Activated CD4-positive, alpha-beta T cell treated with anti-CD3 and anti-CD28 coated beads for 48 hours (primary cell): ENCODE measurements at places on chromosomes 12 and 14.

GRCh38 chr14:38824706-38825105, 278.3 kb downstream of the SEC23A start:
- DNase-seq: no peak

DNA sequence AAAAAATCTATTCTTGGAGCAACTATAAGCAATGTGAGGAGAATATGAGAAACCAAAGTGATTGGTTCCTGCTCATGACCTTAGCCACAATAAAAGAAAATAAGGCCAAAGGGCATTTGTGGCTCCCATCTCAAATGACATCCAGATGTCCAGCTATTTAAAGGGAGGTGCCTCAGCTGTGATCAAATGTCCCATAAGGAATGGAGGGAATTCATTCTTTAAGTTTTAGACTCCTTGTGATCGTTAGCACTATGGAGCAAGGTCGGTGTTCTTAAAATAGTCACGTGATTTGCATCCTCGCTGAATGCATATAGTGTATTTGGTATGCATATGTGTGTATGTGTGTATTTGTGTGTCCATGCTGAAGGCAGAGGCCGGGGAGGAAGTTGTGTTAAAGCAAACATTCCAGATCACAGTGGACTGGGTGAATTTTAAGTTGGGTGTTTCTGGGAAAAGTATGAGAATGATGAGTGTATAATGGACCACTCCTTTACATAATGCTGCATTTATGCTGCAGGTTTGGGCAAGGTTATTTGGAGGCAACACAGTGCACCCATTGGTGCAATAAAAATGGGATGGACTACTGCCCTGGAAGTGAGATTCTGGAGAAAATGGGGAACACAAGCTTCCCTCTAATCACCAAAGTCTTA, 5.6 kb upstream of the E2F7 start:
- no peak for DNase-seq

- no peak for DNase-seq
These were observed 189.0 kb upstream of the FRMD6 start for GRCh38 chr14:51462706-51463105.

DNA sequence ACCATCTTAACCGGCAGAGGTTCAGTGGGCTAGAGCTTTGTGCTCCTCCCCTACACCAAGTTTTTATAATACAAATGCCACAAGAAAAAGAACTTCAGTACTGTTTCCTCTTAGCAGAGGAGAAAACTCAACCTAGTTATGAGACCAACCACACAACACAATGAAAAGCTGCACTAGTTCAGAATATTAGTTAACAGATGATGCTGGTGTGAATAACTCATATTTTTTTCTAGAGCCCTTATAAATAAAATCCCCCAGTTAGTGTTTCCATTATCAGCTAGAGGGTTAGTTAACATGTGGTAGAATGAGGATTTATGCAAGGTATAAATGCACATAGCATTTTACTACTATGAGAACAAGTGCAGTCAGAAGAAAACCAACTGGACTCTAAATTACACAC, 61.9 kb upstream of the AMN1 start:
- no peak for DNase-seq

DNA sequence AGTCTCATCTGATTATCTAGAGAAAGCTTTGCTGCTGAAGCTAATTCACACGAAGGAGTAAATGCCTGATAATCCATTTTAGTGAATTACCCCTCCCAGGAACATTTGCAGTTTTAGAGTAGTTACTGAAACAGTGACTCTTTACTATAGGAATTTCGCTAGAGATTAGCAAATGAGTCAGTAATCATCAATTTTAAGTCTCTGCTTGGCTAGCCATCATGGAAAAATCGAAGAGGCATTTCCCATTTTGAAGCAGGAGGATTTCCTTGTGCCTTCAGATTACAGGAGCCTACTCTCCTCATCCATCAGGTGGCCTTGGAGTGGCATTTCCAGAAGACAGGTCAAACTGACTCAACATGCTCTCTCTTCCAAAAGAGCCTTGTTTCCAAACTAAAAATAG, 154.5 kb downstream of the EGLN3 start:
- no peak for DNase-seq

- no peak for DNase-seq
These were observed 1071.1 kb upstream of the FLRT2 start for GRCh38 chr14:84458881-84459280.

- peak; percentile 41 for DNase-seq
These were observed 75.2 kb upstream of the DNM1L start for GRCh38 chr12:32603858-32604257.

DNA sequence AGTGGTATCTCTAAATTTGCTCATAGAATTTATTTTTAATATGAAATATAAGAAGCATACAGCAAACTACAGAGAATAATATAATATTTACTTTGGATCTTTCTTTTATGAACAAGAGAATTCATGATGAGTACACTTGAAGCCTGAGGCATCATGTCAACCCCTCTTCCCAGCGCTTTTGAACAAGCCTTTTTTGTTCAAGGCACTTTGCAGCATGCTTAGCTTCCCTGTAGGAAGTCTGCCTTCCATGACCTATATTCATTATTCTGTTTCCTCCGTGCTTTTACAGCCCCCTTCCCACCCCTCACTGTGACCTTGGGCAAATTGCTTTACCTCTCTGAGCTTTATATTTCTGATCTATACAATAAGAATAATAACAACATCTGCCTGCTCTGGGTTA, 41.6 kb downstream of the SCN8A start:
- no peak for DNase-seq

GRCh38 chr12:52661668-52662067, 9.7 kb upstream of the KRT2 start:
- DNase-seq: no peak
